ENCODE measurements at places on chromosomes 3 and 15.
A peak's percentile ranks its signal among the peaks of the same experiment; 100 is the strongest.

DNA sequence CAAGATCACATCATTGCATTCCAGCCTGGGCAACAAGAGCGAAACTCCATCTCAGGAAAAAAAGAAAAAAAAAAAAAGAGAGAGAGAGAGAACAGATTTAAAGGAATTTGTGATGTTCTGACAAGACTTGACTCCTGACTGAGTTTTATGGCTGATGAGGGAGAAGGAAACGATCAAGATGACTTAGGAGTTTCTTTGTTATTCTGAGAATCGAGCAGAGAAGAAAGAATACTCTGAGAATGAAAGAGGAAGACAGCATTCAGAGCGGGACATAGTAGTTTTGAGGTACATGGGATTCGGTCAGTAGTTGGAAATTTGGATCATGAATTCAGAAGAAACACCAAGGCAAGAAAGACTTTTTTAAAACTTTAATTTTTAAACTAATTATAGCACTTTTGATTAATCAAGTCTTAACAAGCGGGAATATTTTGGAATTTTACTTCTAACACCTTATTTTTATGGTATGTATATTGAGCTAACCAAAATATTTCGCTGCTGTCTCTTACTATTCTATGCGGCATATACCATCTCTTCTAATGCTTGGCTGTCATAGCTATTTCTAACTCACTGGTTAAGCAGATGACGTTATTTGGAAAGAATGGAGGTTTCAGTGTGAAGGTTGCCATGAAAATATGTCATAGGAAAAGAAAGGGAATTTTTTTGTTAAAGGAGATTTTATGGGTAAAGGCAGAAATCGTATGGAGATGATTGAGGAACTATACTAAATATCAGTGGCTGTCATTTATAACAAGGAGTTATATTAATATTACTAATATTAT lies 644.1 kb downstream of the RBMS3 start:
- no peak for DNase-seq

DNA sequence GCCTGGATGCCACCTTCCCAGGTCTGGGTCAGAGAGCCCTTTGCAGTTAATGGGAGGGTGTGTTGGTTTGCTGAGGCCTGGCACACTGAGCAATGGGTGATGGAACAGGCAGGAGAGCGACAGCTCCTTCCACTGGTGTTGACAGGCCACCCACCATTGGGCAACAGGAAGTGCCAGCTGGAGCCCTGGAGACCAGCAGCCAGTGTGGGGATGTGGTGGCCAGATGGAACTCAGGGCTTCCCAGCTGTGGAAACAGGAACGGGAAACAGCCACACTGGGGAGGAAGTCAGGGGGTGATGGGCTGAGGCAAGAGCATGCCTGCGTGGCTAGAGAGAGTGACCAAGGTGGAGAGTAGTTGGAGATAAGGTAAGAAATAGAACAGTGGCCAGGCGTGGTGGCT lies 9.3 kb downstream of the PSTPIP1 start:
- no peak for DNase-seq

- DNase-seq = no peak
These were observed 394.6 kb upstream of the IL12A start for GRCh38 chr3:159593927-159594605.

- no peak for DNase-seq
These were observed 241.6 kb downstream of the GAP43 start for GRCh38 chr3:115864911-115865310.

GRCh38 chr3:52305926-52306325 lies 10.2 kb upstream of the DNAH1 start:
- DNase-seq = no peak

GRCh38 chr3:190053919-190054672 lies 66.6 kb downstream of the P3H2 start:
- DNase-seq = no peak

GRCh38 chr3:14834807-14835466 lies 16.2 kb downstream of the FGD5 start:
- DNase-seq = no peak

DNA sequence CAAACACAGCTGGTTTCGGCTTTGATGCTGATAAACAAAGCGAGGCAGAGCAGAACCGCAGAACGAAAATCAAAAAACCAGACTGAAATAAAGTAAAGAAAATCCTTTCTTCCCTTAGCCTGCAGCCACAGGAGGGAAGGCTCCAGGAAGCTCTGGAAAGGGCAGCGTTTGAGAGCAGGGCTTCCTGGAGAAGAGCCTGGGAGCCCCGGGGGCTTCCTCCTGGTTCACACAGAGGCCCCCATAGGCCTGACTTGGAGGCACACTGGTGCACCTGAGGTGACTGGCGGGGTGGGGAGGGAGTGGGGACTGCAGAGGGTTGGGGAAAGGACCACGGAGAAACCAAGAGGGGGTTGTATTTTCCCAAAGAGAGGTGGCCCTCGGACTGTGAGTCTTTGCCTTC lies 98.8 kb upstream of the WNT5A start:
- DNase-seq = no peak

DNA sequence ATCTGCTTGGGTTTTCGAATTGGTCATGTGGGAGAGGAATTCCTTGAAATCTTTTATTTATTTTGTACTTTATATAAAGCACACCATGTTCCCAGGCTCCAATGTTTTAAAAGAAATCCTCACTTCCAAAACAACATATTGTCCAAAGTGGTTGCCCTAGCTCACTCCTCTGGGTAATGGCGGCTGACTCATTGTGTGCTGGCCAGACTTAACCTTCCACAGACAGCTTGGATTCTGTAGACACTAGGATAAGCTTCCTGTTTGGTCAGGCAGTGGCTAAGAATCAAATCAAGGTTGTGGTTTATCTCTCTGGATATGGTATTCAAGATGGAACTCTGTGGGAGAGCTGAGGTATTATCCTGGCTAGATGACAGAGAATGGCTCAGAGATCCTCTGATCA lies 55.8 kb upstream of the FAM98B start:
- no peak for DNase-seq

- peak; percentile 94 for DNase-seq
These were observed 77.7 kb downstream of the OCA2 start for GRCh38 chr15:28021281-28022039.

GRCh38 chr3:165852191-165852590 lies 15.0 kb upstream of the BCHE start:
- no peak for DNase-seq

DNA sequence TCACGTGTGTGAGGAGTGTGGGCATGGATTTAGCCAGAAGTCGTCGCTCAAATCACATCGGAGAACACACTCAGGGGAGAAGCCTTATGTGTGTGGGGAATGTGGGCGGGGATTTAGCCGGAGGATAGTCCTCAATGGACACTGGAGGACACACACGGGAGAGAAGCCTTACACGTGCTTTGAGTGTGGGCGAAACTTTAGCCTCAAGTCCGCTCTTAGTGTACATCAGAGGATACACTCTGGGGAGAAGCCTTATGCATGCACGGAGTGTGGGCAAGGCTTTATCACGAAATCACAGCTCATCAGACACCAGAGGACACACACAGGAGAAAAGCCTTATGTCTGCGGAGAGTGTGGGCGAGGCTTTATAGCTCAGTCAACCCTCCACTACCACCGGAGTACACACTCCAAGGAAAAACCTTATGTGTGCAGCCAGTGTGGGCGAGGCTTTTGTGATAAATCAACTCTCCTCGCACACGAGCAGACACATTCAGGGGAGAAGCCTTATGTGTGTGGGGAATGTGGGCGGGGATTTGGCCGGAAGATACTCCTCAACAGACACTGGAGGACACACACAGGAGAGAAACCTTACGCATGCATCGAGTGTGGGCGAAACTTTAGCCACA lies 28.1 kb downstream of the ZNF589 start:
- DNase-seq = no peak

DNA sequence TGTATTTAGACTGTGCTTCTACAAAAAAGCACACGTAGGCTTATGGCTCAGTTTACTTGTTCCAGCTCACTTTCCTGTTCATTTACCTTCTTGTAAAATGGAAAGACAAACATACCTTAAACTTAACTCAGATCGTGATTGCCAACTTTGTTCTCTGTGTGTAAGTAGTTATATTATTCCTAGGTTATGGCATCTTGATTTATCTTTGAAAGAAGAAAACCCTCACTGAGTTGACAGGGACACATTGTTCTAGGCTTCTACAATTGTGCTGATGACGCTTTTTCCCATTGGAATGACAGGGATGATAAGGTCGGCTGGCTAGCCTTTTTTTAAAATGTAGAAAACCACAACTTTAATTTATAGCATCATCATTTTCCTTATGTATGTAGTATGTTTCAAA lies 140.7 kb downstream of the IGF1R start:
- no peak for DNase-seq

DNA sequence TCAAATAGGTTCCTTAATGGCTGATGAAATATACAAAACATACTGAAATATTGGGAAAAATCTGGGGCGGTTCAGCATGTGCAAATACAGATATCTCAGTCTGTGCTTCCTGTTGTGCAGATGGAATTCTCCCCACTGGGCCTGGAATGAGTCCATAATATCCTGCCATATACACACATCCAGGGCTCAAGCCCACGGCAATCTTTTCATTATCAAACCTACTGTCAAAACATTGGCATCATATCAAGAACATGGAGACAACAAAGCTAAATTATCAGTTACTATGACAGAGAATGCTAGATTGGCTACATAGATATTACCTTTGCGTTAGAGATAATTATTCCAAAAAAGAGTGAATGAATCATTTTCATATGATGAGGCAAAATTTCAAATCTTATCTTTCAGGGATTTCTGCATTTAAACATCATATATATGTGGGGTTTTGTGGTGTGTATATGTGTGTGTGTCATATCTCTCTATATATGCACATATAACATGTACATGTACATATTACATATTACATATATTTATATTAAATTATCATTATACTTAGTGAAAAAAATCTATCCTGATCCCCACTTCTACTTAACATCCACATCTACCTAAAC lies 713.3 kb downstream of the GBE1 start:
- DNase-seq = no peak

DNA sequence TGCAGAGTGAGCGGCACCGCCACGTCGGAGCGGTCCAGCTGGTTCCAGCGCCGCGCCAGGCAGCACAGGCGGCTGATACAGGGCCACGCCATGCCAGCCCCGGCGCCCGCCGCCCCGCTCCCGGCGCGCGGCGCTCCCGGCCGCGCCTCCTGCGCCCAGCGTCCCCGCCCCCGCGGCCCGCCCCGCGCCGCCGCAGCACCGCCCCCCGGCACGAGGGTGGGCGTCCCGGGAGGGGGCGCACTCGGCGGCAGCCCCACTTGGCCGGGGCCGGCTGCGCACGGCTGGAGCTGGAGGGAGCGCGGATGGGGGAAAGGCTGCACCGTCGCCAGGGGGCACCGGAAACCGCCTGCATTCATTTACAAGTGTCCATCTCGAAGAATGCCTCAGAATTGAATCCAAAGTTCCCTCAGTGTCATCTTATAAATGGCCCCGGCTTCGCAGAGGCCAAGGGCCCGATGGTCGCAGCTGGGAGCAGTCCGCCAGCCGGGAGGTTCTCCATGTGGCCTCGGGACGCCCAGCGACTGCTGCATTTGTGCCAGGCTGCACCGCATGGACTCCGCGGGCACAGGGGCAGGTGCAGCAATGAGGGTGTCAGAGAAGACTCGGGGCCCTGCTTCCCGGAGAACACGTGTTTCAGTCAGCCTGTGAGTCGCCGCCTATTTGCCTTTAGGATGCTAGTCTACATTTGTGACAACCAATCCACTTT lies at the start of gene MAP6D1:
MAP6D1 (minus strand) TSS at position 122 of the 706 bp plus-strand sequence; CDS start at position 92, 30 bp downstream.
- DNase-seq = no peak

- no peak for DNase-seq
These were observed 334.4 kb upstream of the THBS1 start for GRCh38 chr15:39246523-39246922.

DNA sequence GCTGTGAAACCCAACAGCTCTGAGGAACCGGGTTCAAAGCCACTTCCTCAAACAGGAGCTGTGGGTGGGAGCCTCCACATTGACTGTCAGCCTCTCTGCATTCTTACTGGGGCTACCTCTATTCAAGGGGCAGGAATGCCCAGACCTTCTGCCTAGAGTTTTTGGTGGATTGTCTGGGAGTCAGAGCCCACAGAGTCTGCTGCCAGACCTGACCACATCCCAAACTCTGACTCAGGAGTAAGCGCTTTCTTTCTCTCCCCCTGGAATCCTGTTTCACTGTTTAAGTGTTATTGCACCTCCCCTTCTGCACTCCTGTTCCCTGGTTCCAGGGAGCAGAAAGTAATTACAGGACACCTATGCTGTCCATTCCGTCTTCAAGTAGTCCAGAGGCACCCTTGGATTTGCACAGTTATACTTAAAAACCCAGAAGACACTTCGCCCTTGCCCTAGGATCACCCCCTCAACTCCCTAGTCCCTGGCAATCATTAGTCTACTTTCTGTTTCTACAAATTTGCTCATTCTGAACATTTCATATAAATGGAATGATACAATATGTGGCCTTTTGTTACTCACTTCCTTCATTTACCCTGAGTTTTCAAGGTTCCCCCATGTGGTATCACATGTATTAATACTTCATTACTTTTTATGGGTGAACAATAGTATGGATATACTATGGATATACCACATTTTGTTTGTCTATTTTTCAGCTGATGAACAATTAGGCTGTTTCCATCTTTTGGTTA lies 37.9 kb upstream of the TJP1 start:
- no peak for DNase-seq

DNA sequence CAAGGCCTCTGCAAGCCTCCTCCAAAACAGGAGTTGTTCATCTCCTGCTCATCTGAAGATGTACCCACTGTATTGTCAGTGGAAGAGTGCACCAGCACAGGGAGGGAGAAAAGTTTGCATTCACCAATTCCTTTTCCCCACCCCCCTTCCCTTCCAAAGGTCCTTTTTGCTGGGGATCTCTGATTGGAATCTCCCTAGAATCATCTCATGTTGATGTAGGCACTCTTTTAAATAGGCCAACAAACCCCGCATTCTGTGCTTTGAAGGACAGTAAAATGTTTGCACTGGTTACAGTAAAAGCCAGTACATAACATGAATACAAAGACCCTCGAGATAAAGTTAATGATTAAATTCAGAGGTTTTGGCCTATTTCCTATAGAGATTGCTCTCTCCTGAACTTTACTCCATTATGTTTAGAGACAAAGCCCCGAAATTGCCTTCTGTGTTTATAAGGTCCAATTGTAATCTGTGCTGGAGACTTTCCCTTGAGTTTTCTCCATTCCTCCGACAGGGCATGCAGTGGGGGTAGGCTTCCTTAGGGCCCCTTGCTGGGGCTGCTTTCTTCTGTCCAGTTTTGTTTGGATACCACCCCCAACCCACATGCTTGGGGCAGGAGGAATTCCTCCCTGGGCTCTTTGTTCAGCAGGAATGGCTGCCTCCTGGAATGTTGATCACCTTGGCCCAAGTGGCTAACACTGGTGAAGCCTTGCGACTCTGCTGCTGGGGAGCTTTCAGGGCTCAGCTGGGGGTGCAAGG lies 22.5 kb downstream of the TRIM71 start:
- DNase-seq = no peak

GRCh38 chr15:58222679-58223078 lies 84.5 kb downstream of the AQP9 start:
- no peak for DNase-seq

- no peak for DNase-seq
These were observed 3.5 kb upstream of the FYTTD1 start for GRCh38 chr3:197746209-197746608.

DNA sequence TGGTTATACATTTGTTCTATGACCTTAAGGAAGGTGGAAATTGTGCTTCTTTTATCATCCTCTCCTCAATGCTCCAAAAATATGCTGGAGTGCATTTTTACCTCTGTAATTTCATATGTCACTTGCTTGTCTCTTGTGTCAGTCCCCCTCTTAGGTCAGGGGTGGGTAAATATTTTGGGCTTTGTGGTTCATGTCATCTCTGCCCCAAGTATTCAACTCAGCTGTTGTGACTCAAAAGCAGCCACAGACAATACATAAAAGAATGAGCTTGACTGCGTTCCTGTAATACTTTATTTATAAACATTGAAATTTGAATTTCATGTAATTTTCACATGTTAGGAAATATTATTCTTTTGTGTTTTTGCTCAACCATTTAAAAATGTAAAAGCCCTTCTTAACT lies 60.4 kb upstream of the SLC24A5 start:
- no peak for DNase-seq
